ENCODE measurements at places on chromosomes 5 and 9.

GRCh38 chr9:87853302-87853701, 29.4 kb upstream of the SPATA31E1 start:
- no peak for DNase-seq

DNA sequence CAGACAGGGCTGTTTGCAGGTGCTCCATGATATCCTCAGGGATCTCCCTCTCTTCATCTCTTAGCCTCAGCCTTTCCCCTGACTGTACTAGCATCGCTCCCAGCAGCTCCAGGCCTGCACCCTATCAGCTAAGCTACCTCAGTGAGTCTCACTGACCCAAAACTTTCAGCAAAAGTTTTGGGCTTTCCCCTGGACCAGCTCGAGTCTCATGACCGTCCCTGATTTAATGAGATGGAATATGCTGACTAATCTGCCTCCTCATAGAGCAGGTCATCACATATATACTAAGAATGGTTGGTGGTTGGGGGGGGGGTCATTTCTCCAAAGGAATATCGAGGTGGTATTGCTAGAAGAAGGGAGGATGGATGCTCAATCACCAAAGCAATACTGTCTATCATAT, 151.5 kb downstream of the NR3C1 start:
- no peak for DNase-seq

GRCh38 chr9:107942856-107943255, 453.3 kb upstream of the KLF4 start:
- DNase-seq = no peak

- DNase-seq = no peak
Observed at GRCh38 chr5:171158581-171158980, 150.5 kb upstream of the TLX3 start.

- DNase-seq = no peak
Observed at GRCh38 chr5:3348576-3349535, 246.8 kb upstream of the IRX1 start.

- no peak for DNase-seq
Observed at GRCh38 chr9:98867103-98867428, 59.6 kb downstream of the GALNT12 start.

- DNase-seq = no peak
Observed at GRCh38 chr5:122906768-122907167, 61.4 kb downstream of the SNX24 start.

- DNase-seq = no peak
Observed at GRCh38 chr9:98900725-98901124, 43.0 kb upstream of the COL15A1 start.

- DNase-seq = no peak
Observed at GRCh38 chr5:113678924-113679575, 165.6 kb downstream of the YTHDC2 start.

GRCh38 chr9:109699019-109699418, 81.0 kb upstream of the PALM2AKAP2 start:
- no peak for DNase-seq

DNA sequence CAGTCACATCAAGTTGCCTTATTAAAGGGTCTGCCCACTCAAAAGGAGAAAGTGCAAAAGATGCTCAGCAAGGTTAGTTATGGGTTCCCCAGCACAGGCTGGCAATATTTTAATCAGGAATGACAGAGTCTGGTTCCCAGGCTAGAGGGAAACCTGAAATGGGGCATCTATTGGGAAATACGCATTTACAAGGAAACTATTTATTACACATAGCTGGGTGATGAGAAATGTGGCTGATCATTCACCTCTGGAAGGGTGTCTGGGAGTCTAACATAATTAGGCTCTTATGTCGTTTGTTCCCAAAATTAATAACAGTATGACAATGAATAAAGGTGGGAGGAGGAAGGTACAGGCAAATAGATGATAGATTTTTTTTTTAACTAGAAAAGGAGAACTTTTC, 314.7 kb downstream of the ENC1 start:
- DNase-seq = no peak

- DNase-seq = no peak
Observed at GRCh38 chr9:121785673-121786542, 134.5 kb downstream of the DAB2IP start.
